CD4-positive, alpha-beta T cell treated with Interleukin-15 for 1 hour (primary cell): ENCODE measurements at places on chromosomes 2 and 18.
A peak's percentile ranks its signal among the peaks of the same experiment; 100 is the strongest.

- no peak for DNase-seq
Measured at GRCh38 chr2:160660741-160661140, 167.1 kb upstream of the RBMS1 start.

- DNase-seq, result no peak
Measured at GRCh38 chr2:160932960-160933359, 227.3 kb upstream of the TANK start.

- DNase-seq, result no peak
Measured at GRCh38 chr2:102110596-102111334, 31.8 kb upstream of the IL1R1 start.

GRCh38 chr2:45605116-45605515 lies 6.0 kb downstream of the SRBD1 start:
- no peak for DNase-seq

GRCh38 chr2:14751581-14751980 lies 119.1 kb downstream of the LRATD1 start:
- DNase-seq, result no peak

DNA sequence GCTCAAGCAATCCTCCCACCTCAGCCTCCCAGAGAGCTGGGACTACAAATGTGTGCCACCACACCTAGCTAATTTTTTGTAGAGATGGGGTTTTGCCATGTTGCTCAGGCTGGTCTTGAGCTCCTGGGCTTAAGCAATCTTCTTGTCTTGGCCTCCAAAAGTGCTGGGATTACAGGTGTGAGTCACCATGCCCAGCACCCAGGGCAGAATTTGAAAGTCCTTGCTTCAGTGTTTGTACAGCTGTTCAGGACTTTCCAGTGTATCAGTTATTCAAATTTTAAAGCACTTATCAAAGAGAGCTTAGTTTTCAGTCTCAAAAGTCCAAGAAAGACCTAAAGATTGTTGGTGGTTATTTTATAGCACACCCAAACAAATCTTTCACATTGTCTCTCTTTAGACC lies 43.6 kb upstream of the VPS54 start:
- DNase-seq, result no peak

DNA sequence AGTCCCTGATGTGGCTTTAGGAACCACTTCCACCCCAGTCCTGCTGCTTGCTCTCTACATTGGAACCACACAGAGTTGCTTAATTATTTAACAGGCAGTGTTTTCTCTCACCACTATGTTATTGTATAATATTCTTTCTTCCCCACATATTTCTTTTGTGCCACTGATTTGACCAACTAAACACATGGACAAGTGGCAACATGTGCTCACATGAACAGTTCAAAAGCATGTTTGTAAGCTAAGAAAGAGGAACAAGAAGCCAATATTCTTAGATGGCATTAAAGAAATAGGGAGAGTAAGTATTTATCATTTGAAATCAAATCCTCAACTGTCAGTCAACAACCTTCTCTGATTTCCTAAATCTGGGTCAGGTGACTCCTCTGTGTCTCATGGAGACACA lies 409.6 kb downstream of the FBXO15 start:
- DNase-seq, result no peak

- no peak for DNase-seq
Measured at GRCh38 chr18:7017013-7017412, 100.6 kb downstream of the LAMA1 start.

GRCh38 chr2:157055660-157056199 lies 201.8 kb upstream of the GALNT5 start:
- no peak for DNase-seq

GRCh38 chr18:50138181-50139064 lies 56.5 kb downstream of the MYO5B start:
- no peak for DNase-seq

DNA sequence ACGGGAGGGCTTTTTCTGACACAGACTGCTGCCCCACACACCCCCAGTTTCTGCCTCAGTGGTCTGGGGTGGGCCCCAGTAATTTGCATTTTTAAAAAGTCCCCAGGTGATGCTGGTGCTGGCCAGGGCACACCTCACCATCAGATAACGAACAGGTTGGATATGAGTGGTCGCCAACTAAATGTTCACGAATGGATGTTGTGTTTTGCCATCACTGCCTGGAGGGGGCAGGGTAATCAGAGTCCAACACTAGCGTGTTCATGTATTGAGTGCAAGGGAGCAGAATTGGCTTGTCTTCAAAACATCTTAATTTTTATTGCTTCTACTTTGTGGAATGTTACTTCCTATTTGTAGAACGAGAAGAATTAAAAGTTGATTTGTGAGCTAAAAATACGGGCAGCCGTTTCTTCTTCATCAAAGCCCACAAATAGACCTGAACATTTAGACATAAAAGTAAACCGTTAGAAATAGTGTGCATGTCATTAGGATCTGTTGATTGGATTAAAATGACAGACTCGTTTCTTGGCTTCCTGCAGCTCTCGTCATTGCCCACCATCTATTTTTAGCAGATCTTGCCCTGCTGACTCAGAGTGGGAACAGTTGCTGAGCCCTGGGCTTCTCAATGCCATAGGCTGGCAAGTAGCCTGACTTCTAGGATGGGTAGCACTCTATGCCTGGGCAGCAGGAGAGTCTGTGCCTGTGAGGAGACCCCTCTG lies 45.2 kb downstream of the NCK2 start:
- peak; percentile 59 for DNase-seq

- no peak for DNase-seq
Measured at GRCh38 chr18:22999212-22999611, 66.1 kb downstream of the RBBP8 start.

GRCh38 chr2:107730898-107731297 lies 95.8 kb upstream of the RGPD4 start:
- no peak for DNase-seq

- no peak for DNase-seq
Measured at GRCh38 chr2:33022989-33023727, 76.4 kb downstream of the LTBP1 start.

DNA sequence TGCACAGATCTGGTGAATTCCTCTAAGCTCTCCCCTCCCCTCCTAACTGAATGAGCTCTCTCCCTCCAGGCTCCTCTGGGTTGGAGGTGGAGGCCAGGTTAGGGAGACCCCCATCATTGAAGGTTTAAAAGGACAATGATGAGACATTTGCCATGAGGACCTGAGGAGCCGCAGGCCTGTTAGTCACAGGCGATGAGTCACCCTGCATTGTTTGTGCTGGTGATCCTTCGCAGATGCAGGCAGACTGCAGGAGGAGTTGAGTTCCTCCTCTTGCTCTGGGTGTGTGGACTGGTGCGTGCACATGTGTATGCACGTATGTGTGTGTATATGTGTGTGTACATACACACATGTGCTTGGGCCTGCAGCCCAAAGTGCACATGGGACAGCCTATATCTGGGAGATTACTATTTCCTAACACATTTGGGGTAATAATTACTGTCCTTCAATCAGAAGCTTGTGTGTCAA lies 42.0 kb downstream of the MCFD2 start:
- peak; percentile 51 for DNase-seq

GRCh38 chr2:134201533-134201932 lies 52.3 kb upstream of the MGAT5 start:
- no peak for DNase-seq

DNA sequence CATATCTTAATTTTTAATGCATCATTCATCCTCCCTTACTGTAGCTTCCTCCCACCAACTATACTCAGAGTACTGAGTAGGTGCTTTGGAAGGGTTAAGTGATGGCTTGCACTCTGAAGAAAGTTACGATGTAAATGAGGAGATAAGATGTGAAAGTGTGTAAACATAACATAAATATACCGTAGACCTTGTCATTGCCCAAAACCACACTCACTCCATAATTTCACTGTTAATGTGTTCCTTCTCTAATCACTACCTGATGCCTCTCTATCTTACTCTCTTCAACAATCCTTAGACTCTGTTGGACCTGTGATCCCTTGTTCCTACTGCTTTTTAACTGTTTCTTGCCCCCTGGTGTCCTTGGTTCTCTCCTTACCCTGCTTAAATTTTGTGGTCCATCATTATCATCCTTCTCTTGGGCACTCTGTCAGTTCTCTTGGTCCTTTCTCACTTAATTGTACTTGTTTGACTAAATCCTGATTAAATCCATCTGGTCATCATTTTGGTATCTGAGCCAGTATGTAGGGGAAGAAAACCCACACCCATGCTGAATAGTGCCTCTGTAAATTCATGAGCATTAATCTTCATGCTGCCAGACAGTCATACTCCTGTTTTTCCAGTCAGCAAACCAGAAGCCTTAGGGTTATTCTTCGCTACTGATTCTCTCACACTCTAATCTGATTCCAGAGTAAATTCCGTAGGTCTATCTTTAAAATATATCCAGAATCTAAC lies 45.0 kb downstream of the PMS1 start:
- no peak for DNase-seq

DNA sequence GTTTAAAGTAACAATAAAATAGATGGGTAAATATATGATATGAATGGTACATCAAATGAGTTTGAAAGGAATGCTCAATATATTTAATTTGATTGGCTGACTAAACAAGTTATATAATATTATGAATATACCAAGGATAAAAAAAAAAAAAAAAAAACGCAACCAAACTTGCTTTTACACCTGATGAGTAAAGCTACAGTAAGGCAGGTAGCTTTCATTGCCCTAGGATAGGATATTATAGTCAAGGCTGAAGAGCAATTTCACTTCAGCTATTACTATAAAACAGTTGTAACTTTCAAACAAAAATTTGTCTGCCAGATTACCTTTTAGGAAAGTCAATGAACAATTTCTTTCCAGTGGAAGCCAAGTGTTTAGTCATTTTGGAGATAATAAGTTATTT lies 56.8 kb upstream of the PEX13 start:
- DNase-seq, result no peak

DNA sequence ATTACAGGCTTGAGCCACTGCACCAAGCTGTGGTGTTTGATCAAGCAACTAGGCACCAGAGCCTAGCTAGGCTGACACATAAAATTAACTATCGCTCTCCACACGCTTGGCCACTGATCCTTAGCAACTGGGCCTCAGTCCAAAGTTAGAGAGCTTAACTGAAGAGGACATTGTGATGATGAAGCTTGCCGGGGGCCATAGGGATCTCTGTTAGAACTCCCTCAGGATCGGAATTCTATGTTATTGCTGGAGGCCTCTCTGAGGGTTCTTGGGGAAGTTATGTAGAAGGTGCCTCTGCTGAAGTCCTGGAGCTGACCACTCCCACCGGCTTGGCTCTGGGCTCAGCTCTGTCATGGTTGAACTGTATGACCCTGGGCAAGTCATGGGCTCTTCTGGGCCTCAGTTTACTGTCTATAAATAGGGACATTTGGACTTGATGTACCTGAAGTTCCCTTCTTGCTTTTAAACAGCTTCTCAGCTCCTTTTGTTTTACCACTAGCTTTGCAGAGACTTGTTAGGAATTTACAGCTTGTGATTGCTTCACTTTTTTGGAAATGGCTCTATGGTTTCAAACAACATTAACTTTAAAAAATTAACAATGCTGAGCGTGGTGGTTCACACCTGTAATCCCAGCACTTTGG lies 44.1 kb downstream of the GATA6 start:
- DNase-seq, result no peak

- DNase-seq, result no peak
Measured at GRCh38 chr2:59693231-59693959, 860.1 kb downstream of the BCL11A start.

DNA sequence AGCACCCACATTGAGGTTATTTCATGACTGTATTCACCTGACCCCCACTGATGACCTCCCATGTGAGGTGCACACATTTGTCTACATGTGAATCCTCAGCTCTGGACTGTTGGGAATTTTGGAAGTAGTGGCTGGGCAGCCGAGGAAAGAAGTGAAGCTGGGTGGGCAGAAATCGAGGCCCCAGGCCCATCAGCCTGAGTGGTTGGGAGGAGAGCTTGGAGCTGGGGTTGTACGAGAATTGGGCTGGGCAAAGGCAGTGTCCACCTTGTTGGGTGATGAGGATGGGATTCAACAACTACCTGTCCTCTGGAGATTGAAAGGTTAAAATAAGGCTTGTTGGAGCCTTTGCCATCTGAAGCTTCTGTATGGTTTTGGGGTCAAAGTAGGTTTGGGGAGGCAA lies 35.8 kb downstream of the AGAP1 start:
- no peak for DNase-seq

DNA sequence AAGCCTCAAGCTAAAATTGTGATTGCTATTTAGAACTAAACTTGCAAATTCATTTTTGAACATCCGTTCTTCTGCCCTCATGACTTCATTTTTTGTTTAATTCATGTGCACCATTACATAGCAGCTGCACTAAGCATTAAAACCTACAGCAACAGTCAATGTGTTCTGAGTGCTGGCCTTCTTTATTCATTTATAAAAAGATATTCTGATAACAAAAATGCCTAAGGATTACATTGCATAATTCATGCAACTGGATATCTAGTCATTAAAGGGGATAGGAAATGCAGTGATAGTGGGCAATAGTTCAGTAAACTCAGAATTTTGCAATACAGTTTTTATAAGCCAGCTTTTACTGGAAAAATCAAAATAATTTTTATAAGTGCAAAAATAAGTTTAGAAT lies 294.4 kb upstream of the EPC2 start:
- DNase-seq, result no peak

GRCh38 chr18:43634994-43635393 lies 357.7 kb upstream of the SYT4 start:
- no peak for DNase-seq

- no peak for DNase-seq
Measured at GRCh38 chr2:195561116-195561921, 95.7 kb upstream of the SLC39A10 start.

DNA sequence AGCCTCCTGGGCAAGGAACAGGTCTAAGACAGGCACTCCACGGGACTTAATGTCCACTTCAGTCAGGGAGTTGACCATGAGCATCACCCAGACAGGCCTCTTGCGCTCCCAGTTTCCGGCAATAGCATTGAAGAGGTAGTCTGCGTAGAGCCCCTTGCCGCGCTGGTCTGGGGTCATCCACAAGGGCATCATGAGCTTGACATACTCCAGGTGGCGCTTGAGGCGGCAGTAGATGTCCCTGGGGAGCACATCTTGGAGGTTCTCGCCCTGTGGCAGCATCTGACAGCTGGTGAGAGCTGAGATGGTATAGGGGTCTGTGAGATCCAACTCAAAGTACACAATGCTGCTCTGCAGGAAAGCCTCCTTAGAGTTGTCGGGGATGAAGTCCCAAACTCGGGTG lies 10.6 kb downstream of the TRABD2A start:
- no peak for DNase-seq

GRCh38 chr18:56795381-56795780 lies 144.2 kb downstream of the WDR7 start:
- no peak for DNase-seq
